Calu3 (cell line): ENCODE measurements at places on chromosomes 12 and 14.

- DNase-seq, result no peak
These were observed 6.7 kb upstream of the VASH1 start for GRCh38 chr14:76754586-76754985.

- no peak for DNase-seq
These were observed 257.9 kb upstream of the FOXN3 start for GRCh38 chr14:89674936-89675335.

- no peak for DNase-seq
These were observed 18.8 kb upstream of the PIP4K2C start for GRCh38 chr12:57571926-57572762.

DNA sequence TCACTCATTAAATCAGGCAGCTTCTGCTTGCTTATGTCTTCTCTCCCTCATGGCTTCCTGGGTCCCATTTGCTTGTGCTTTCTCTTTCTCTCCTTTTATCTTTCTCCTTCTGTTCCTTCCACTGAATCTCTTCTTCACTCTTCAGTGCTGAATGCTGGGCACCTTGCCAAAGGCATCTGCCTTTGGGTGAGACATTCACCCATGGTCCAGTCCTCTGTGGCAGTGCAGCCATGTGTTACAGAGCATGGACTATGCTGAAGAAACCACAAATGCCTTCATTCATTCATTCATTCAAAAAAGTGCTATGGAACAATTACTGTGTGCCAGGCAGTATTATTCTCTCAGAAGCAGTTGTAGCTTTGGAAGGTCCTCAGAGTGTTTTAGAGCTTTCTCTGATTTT is 344.4 kb upstream of the STXBP6 start:
- no peak for DNase-seq

- DNase-seq, result peak; percentile 6
These were observed 72.6 kb downstream of the LRP6 start for GRCh38 chr12:12194206-12194605.

- no peak for DNase-seq
These were observed 49.2 kb upstream of the LYZ start for GRCh38 chr12:69298947-69299346.

DNA sequence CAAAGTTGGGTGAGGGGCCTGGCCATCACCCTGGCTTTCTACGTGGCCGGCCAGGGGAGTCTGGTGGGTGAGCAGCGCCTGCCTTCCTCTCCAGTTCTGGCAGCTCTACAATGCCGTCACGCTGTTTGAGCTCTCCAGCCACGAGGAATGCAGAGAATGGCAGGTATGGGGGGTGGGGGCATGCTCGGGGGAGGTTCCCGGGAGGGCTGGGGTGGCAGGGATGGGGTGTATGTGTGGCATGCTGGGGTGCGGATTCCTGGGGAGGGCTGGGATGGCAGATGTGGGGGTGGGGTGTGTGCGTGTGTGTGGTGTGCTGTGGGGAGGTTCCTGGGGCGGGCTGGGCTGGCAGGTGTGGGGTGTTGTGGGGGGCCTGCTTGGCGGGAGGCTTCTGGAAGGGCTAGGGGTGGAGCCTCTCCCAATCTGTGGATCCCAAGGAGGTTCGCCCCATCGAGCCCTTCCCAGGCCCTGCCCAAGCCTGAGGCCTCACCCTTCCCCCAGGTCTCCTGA is 18.5 kb downstream of the RHOF start:
- no peak for DNase-seq

DNA sequence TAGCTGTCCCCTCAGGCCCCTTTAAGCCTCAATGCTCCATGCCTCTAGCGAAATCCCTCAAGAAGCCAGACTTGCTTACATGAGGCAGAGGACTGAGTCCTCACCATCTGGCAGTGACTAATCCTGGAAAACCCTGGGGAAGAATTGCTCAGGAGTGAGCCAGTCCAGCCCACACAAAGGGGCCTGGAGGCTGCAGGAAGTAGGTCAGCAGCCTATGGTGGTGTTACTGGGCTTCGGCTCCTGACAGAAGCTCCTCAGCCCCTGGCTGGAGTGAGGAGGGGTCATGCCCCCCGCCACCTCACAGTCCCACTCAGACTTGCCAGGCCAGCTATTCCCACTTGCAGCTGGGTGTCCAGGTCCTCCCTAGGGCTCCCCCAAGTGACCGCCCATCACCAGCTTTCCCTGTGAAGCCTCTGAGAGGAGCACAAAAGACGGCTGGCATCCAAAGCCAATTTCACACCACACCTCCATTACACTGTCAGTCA is 250.5 kb downstream of the DPF3 start:
- peak; percentile 40 for DNase-seq

DNA sequence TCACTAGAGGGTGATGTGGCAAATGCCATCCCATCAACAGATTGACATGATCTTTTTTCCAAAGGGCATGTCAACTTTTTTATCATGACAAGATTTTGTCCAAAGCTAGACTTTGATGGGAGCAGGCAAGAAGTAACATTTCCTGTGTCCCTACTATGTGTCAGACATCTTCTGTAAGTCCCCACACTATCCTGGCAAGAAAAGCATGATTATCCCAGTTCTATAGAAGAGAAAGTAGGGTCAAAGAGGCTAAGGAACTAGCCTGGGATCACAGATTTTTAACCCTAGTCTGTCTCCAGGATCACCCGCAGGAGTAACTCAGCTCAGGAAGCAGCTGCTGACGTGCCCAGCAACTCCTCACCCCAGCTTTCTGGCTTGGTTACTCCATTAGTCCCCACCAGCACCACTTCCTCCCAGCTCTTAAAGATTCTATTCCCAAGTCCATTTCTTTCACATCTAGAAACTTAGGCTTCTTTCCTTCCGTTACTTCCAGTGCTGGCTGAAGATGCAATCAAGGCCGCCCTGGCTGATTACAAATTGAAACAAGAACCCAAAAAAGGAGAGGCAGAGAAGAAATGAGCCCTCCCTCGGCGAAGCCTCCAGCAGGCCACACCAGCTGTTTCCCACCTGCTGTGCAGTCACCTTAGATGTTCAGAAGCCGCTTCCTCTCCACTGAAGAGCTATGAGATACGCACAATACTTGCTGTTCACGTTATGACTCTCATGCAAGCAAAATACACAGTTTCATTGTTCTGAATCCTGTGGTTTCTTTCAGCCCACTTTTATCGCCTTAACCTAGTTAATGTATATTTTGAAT is 6.2 kb downstream of the ISCU start:
- no peak for DNase-seq

DNA sequence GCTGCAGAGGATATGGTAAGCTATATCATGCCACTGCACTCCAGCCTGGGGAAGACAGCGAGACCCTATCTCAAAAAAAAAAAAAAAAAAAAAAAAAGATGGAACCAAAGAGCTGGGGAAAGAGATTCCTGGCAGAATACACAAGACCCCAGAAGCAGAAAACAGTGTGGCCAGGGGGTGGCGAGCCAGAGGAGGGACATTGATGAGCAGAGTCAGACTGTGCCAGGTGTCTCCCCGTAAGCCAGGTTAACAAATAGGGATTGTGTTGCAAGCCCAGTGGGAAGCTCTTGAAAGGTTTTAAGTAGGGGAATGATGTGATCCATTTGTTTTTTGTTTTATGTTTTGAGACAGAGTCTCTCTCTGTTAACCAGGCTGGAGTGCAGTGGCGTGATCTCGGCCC is 56.1 kb downstream of the FIGNL2 start:
- DNase-seq, result no peak

DNA sequence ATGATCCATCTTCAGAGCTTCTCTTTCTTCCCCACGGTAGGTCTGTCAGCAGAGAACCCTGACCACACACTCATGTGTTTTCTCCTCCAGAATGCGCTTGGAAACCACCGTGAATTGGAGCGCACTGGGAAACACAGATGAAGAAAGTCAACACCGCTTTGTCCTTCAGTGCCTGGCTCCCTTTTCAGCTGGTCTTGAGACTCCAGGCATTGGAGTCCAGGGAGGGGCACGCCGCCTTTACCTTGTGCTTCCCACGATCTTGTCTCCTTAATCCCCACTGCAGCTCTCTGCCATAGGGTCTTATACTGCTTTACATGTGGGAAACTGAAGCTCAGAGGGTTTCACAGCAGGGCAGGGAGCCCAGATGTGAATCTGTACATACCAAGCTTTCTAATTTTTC is 1.1 kb downstream of the FAM90A1 start:
- DNase-seq, result no peak

- DNase-seq, result no peak
These were observed 147.1 kb upstream of the MYL2 start for GRCh38 chr12:111067498-111067897.

DNA sequence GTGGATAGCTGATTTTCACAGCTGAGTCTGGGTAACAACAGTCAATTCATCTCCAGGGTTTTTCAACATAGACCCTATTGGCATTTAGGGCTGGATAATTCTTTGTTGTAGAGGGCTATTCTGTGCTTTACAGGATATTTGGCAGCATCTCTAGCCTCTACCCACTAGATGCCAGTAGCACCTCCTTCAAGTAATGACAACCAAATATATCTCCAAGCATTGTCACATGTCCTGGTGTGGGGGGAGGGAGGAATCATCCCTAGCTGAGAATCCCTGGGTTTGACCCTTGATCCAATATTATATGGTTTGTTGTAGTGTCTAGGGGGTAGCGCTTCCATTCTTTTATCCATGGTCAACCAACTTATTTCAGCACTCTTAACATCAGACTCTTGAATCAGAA is 157.2 kb downstream of the ANO4 start:
- DNase-seq, result no peak

DNA sequence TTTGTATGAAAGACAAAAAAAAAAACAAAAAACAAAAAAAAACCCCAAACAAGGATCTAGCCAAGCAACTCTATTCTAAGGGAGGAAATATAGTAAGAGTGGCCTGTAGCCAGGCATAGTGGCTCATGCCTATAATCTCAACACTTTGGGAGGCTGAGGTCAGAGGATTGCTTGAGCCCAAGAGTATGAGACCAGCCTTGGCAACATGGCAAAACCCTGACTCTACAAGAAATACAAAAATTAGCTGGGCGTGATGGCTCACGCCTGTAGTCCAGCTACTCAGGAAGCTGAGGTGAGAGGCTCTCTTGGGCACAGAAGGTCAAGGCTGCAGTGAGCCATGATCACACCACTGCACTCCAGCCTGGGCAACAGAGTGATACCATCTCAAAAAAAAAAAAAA is 47.9 kb downstream of the TMEM117 start:
- no peak for DNase-seq

DNA sequence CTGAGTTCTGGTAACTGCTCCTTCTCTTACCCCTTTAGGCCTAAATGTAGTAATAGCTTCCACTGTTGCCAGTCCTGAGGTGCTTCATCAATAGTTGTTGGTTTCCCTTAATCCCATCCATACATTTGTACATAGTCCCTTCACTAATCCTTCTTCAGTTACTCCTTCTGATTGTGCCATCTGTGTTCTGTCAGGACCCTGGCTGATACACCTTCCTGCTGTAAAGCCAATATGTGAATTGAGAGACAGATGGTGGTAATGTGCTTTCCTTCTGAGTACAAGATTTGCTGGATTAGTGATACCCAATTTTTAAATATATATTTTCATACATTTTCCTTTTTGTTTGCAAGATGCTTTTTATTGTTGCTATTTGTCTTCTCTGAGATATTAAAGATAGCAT is 66.4 kb downstream of the OTOGL start:
- DNase-seq, result no peak

DNA sequence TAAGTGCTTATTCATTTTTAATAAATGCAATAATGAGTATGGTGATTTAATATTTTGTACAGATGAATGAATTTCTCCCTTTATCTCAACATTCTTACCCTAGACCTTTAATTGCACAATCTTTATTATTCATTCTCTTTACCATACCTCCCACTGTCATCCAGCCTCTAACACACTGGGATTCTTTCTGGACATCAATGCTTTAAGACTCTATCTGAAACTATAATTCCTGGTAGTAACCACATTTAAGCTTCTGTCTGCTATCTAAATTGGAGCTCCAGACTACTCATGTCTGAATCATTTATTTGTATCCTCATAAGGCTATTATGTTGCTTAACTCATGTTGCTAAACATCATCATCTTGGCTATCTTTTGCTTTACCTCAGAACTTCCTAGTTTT is 270.2 kb downstream of the ALG10B start:
- no peak for DNase-seq

GRCh38 chr12:104567832-104568486 is 111.2 kb downstream of the CHST11 start:
- no peak for DNase-seq

GRCh38 chr14:74932401-74932901 is 9.4 kb upstream of the RPS6KL1 start:
- no peak for DNase-seq

DNA sequence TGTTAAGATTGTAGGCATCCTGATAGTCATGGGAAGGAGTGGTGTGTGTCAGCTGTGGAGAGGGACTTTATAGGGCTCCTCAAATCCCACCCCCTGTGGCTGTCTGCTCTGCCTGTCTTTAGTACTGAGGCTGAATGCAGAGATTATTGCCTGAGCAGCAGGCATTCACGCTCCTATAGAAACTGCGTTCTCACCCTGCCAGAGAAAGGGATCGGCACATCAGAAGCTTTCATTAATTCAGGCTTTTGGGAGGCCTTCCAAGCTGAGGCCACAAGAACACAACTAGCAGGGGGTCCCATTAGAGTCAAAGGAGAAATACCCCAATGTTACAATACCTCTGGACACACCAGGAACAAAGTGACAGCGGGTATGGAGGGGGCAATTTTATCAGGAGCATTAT is 12.6 kb downstream of the KCNK10 start:
- DNase-seq, result no peak

DNA sequence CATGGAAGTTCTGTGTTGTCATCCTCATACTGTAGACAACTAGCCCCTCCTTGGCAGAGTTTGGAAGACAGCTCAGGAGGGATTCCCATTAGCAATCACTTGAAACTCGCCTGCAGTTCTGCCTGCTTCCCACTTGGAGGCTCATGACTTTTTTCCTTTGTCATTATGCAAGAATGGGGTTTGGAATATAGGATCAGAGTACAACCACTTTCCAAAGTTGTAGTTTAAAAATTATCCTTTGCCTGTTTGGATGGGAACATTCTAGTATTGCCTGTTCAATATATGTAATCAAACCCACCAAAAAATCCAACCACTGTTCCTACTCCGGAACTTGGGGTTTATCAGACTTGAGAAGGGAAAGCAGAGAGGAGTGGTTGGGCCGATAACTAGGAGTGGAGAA is 2.1 kb upstream of the GPD1 start:
- no peak for DNase-seq

DNA sequence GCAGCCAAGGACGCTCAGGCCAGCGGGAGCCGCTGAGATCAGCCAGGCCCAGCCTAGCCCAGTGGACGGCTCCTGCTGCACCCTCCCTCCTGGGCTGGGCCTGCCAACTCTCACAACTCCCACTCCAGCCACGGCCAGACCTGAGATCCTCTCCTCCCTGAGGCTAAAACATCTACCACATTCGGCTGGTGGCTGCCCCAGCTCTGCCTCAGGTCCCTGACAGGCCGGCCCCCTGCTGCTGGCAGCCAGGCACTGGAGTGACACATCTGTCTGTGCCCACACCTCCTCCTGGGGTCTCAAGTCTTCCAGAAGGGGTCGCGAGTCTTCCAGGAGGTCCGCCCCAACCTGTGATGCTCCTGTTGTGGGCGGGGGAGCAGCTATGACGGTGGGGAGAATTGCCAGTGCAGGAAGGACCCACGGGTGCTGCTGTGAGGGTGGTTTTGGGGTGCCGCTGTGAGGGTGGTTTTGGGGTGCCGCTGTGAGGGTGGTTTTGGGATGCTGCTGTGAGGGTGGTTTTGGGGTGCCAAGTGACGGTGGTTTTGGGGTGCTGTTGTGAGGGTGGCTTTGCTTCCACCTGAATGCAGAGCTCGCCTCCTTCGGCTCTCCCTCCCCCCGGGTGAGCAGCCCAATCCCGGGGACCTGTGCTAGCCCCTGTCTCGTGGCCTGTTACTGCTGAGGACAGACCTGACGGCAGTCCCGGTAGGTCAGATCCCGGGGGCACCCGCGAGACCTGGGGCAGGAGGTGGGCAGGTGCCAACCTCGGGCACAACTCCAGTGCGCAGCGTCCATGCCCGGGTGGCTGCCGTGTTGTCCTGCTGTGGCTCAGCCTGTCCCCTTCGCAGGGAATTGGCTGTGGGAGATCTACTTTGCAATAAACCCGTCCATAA is 27.5 kb upstream of the C14orf180 start:
- no peak for DNase-seq
